ENCODE measurements at places on chromosomes 12 and 14. TPM values are rescaled to one million over a fixed set of nuclear protein-coding genes. Genes with fewer than 3 reads are reported as not detected.

DNA sequence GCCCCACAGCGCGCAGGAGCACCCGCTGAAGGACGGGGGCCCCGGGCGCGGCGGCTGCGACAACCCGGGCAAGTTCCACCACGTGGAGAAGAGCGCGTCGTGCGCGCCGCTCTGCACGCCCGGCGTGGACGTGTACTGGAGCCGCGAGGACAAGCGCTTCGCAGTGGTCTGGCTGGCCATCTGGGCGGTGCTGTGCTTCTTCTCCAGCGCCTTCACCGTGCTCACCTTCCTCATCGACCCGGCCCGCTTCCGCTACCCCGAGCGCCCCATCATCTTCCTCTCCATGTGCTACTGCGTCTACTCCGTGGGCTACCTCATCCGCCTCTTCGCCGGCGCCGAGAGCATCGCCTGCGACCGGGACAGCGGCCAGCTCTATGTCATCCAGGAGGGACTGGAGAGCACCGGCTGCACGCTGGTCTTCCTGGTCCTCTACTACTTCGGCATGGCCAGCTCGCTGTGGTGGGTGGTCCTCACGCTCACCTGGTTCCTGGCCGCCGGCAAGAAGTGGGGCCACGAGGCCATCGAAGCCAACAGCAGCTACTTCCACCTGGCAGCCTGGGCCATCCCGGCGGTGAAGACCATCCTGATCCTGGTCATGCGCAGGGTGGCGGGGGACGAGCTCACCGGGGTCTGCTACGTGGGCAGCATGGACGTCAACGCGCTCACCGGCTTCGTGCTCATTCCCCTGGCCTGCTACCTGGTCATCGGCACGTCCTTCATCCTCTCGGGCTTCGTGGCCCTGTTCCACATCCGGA lies 1.4 kb downstream of the FZD10 start:
- no peak for DNase-seq

GRCh38 chr12:74488134-74488533 lies 49.5 kb upstream of the ATXN7L3B start:
- DNase-seq = no peak

- DNase-seq = no peak
Observed at GRCh38 chr12:92094751-92095161, 50.9 kb downstream of the BTG1 start.

DNA sequence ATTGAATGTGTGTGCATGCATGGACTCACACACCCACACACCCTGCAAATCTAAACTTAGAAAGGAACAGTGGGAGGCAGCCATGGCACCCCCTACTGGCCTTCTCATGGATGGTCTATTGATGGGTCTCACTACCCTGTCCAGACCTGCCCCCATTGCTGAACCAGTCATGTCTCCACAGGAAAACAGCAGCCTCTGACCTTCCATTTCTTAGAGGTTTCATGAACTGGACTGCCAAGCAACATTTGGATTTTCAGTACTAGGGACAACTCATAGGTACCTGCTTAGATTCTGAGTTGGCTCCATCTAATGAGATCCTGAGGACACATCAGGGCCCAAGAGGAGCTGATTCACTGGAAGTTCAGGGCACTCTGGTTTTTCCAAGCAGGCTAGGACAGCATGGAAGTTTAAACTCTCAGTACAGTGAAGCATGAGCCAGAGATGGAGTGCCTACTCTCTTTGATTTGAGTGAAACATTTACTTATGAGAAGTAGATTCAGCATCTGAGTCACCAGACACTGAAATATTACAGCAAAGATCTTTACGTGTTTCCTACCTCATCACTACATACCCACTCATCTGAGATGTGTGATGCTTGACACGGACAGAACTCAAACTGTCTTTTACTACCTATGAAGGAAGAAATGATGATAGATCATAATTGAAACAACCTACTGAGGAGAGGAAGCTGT lies 98.9 kb upstream of the PLEKHG7 start:
- DNase-seq = no peak

DNA sequence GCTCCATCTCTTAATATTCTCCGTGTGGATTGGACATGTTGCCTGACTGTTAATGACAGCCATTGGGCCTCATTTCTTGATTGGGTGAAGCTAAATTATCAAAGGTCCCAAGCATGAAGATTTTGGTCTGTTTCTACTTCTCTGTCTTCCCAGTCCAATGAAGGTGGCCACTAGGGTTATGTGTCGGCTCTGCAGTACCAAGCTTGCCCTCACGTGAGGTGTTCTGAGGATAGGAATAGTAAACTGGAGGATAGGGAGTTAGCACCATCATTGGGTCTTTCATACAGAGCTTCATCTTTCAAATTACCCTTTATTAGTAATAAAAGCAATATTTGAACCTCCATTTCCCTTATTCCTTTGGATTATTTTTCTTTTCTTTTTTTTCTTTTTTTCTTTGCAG lies 21.9 kb upstream of the BICD1 start:
- no peak for DNase-seq

DNA sequence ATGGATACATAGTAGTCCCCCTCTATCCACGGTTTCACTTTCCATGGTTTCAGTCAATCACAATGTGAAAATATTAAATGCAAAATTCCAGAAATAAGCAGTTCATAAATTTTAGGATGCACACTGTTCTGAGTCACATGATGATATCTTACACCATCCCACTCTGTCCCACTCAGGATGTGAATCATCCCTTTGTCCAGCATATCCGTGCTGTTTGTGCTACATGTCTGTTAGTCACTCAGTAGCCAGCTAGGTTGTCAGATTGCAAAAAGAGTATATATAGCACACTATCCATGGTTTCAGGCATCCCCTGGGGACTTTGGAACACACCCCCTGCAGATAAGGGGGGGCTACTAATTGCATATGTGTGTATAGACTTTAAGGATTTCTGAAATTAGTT lies 8.1 kb upstream of the NAA30 start:
- DNase-seq = no peak

DNA sequence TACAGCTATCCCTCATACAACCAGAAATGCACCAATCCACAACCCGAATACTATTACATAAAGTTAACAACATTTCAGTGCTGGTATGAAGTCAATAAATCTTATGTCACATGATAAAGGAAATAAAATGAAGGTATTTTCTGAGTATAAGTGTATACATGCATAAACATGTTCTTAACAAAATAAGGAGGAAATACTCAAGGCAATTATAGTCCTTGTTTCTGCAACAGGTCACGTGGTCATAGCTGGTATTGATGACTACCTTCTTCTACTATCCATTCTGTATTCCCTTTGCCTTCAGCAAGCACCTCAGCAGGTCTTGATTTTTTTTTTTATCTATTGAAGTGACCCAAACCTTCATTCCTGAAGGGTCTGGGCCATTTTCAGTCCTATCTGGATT lies 675.6 kb downstream of the RPL10L start:
- no peak for DNase-seq

DNA sequence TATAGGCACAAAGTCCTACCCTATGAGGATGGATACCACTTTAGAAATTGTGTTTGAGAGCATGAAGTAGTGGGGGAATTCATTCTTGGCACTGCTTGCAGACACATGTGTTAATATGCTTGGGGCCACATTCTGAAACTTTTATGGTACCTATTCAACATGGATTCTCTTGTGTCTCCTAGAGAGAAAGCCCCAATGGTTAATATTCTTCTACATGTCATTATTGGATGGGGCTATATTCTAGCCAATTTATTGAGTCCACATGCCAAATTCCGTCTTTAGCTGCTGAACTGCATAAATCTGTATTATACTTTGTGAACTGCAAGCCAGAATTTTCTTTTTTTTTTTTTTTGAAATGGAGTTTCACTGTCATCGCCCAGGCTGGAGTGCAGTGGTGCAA lies 140.0 kb downstream of the KICS2 start:
- no peak for DNase-seq

GRCh38 chr12:69083689-69084088 lies 150.7 kb upstream of the CPM start:
- no peak for DNase-seq

- DNase-seq = no peak
Observed at GRCh38 chr14:95659990-95660385, 26.2 kb upstream of the TCL1B start.

DNA sequence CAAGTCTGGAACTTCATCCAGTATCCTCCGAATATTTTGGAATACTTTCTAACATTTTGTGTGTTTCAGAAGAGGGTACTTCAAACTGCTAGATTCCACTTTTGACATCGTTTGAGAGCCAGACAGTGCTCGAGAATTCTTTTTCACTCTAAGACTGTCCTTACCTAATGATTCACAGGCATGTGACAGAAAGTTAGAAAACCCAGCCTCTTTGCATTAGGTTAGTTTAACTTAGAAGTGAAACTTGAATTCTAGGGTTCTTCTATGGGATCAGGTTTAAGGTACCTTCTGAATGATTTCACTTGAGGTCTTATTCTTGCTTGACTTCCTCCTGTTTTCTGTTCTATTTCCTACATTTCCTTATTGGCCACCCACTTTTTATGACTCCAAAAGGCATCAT lies 431.8 kb downstream of the SLC6A15 start:
- no peak for DNase-seq

DNA sequence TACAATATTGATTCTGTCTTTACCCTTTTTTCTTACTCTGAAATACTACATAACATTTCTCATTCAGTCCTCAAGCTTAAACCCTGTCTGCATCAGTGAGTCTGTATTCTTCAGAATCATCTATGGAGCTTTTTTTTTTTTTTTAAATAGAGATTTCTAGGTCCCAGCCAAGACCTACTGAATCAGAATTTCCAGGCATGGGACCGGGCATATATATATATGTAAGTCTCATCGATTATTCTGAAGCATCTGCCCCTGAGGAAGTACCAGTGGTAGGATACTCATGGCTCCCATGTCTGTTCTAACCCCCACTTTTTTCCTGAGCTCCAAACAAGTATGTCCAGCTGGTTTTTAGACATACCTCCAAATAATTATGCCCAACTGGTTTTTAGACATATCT lies 6.1 kb downstream of the DDX47 start:
- DNase-seq = no peak

- no peak for DNase-seq
Observed at GRCh38 chr14:35482994-35483515, 50.9 kb upstream of the INSM2 start.

DNA sequence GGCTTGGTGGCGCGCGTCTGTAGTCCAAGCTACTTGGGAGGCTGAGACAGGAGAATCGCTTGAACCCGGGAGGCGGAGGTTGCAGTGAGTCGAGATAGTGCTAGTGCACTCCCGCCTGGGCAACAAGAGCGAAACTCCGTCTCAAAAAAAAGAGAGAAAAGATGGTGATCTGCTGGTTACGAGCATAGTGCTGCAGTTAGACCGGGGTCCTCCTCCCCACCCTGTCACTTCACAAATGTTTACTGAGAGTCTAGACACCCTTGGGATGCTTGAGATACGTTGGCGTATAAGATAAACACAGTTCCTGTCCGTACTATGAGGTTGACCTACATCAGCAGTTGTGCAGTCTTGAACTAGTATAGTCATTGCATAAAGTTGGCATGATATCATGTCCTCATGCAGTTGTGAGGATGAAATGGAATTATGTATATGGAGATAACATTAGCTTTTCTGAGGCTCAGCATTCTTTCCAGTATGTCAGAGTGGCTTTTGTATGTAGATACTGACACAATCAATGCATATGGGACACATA lies 787 bp downstream of the ACAD10 start:
- DNase-seq = no peak

DNA sequence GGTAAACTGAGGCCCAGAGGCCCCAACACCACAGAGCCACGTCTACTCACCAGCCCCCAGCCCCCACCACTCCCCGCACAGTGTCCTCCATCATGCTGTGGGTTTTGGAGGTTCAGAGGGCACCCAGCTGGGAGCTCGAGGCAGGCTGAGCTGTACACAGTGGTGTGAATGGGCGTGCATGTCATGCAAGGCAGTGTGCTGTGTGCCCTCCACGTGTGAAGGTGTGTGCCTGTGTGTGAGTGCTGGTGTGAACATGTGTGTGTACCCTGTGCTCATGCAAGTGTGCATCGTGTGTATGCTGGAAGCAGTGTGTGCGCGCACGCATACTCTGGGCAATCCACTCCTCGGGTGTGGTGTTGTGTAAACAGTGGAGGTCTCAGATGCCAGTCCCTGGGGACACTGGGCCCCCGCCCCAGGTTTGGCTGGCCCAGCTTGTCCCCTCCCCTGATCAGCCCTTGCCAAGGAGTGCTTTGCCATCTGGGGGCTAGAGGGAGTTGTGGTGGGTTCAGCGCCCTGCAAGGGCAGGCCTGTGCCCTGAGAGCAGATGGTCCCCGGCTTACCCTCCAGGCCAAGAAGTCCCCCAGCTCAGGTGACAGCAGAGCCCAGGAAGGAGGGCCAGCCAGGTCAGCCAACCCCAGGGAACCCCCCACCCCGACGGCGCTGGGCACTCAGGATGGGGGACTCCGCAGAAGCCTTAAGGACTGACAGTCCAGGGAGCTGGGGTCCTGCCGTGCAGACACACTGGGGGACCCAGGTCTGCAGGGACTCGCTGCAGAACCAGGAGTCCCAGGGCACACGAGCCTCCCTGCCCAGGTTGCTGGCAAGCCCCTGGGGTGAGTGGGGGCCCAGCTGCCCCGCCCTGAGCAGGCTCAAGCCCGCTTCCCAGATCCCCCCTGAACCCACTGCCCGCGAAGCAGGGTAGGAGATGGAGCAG lies 23.8 kb upstream of the GPR132 start:
- no peak for DNase-seq

GRCh38 chr12:116196752-116197718 lies 80.5 kb downstream of the MED13L start:
- no peak for DNase-seq

- peak; percentile 46 for DNase-seq
Observed at GRCh38 chr14:66495218-66496098, 9.3 kb downstream of the CCDC196 start.

DNA sequence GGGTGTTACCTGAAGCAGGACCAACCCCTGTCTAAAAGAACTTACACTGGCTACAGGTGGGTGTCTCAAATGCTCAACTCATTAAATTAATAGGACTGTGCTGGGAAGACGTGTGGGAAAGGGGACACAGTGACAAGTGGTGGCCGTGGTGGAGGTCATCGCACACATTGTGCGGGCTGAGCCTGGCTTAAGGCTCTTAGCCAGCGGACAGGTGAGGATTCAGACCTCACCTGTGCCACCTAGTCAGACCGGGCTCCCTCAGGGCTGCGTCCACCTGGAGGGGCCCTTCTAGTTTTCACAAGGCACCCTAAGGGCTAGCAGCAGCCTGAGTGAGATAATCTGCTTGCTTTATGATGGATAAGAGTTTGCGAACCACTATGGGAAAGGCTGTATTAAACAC lies 125.2 kb upstream of the FKBP4 start:
- DNase-seq = no peak

Gene NELL2
- polyA plus RNA-seq = 34.3 TPM

Gene COA8
- polyA plus RNA-seq = 37.2 TPM

Gene NANOG
- polyA plus RNA-seq = 0.39 TPM

Gene HOXC5
- 0.30 TPM for polyA plus RNA-seq

Measured in left lung (tissue), 14 donors.